ENCODE measurements at places on chromosomes 5 and 9. TPM values are rescaled to one million over a fixed set of nuclear protein-coding genes. Genes with fewer than 3 reads are reported as not detected.
A peak's percentile ranks its signal among the peaks of the same experiment; 100 is the strongest.

DNA sequence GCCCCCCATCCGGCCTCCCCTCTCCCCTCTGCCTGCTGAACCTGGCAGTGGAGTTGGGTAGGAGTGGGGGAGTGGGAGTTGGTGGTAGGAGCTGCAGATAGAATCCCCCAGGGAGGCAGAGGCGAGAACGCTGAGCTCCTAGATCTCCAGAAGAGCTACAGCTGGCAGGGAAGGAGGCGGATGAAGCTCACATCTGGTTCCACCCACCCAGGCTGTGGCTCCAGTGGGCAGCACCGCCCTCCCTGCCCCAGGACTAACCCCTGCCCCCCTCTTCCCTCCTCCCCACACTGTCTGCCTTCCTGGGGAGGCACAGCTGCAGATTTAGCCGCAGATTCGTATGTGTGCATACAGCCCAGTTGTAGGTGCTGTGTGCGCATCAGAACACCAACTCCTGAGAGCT, 34.2 kb downstream of the C9orf50 start:
- peak; percentile 90 for DNase-seq

DNA sequence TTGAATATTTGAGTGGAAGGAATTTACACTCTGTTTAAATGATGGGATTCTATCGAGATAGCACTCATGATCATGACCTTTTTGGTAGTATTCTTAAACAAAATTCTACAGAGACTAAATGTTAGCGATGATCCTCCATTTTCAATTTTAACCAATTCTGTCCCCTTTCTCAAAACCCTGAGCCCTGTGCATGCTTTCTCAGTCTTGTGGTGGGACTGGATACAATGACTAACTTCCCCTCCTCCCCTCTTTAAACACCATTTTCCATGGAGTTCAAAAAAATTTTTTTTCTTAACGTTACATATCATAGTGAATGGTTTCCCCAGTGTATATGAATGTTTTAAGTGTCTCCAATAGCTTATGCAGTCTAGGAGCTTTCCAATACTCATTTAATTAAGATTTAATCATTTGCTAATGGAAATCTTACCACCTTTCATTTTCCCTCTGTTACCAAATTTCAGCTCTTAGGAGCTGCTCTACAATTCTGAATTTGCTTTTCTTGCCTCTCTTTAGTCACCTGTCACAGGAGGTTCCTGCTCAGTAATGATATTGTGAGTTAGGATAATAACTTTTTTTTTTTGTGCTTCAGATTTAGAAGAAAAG, 101.2 kb downstream of the MAP1B start:
- DNase-seq = no peak

GRCh38 chr5:114390431-114390830, 28.6 kb downstream of the KCNN2 start:
- DNase-seq = no peak

DNA sequence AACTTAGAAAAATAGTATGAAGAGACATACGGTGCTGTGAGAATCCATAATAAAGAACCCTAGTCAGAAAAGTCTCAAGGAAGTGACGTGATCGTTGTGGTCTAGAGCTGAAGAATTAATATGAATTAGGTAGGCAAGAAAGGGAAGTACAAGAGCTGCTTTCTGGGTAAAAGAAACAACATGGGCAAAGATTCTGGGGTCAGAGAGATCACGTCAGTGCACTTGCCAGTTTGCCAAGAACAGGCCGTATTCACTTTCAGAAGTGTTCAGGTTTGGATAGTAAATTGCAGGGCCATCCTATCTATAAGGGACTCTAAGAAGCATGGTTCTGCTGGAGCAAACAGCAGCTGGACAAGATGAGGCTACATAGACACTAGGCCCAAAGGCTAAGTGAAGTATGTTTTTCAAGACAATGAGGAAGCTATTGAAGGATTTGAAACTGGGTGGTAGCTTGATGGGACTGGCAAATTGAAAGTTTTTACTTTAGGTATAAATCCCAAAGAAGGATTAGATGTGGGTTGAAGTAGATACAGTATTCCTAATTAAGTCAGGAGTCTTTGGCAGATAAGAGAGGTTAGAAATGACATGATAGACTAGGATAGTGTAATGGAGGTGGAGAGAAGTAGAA, 4.8 kb upstream of the CHD1 start:
- peak; percentile 10 for DNase-seq

Gene FAM78A
- total RNA-seq = 8.9 TPM

Gene KIAA0825
- total RNA-seq = 17.3 TPM

Gene BSPRY
- 2.6 TPM for total RNA-seq

- no peak for DNase-seq
These were observed 23.4 kb downstream of the SRD5A1 start for GRCh38 chr5:6656680-6657079.

GRCh38 chr5:2995035-2995434, 243.6 kb upstream of the IRX2 start:
- no peak for DNase-seq

DNA sequence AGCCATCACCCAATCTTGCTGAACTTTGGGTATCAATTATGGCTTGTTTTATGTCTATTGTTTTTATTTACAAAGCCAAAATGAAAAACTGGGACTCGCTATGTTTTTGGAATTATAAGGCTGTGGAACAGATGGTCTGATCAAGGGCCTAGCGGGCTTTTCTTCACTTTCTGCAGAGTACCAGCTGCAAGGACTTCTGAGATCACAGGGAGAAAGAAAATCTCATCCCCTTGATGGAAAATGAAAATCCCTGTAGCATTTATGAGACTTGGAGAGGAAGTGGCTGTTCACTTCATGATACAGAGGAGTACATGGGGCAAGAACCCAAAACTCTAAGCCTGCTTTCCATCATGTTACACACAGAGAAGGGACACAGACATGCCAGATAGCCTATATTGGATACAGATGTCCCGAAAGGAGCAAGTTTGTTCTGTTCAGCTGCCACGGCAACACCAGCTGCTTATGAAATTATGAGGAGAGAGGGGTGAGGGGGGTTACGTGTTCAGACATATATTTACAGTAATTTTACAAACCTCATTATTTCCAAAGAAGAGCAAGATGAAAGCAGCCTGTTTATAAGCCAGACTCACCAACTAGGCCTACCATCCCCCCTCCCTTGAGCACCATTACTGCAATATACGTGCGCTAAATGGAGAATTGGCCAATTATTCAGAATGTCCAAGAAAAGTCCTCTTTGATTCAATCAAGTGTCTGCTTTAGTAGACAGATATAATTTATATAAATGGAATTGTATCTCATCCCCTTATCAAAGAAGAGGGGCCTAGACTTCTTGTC, 220.0 kb downstream of the MARCHF11 start:
- DNase-seq = peak; percentile 98

DNA sequence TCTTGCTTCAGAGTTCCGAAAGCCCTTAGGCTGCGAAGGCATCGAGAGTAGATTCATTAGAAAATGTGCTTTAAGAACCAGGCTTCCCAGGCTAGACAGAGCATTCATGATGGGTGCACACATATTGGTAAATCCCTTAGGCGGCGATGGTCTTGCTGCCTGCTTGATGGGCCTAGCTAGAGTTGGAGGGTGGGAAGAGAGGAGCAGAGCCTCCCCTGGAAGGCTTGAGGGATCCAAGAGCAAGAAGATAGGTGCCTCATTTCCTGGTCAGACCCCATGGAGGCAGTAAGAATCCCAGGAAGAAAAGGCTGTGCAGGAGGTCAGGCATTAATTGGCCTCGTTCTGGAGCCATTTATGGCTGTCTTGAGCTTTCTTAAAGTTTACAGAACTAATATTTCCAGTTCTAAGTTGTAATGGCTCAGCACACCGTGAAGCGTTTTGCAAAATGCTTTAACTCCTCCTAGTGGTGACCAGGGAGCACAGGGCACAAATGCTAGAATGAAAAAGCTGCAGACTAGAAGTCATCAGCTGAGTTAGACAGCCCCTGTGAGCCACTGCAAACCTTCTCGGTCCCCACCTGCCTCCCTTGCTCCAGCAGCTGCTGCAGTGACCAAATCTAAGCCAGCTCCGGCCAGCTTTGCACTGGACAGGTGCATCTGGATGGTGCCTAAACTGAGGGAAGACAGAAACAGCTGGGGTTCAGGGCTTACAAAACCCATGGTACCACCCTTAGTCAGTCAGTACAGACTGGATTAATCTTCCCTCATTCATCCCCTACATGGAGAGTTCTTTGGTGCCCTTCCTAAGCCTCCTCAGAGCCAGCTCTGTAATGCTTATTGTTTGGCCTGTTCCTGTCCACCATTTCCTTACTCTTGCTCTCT, 14.7 kb downstream of the SLC45A2 start:
- peak; percentile 56 for DNase-seq

DNA sequence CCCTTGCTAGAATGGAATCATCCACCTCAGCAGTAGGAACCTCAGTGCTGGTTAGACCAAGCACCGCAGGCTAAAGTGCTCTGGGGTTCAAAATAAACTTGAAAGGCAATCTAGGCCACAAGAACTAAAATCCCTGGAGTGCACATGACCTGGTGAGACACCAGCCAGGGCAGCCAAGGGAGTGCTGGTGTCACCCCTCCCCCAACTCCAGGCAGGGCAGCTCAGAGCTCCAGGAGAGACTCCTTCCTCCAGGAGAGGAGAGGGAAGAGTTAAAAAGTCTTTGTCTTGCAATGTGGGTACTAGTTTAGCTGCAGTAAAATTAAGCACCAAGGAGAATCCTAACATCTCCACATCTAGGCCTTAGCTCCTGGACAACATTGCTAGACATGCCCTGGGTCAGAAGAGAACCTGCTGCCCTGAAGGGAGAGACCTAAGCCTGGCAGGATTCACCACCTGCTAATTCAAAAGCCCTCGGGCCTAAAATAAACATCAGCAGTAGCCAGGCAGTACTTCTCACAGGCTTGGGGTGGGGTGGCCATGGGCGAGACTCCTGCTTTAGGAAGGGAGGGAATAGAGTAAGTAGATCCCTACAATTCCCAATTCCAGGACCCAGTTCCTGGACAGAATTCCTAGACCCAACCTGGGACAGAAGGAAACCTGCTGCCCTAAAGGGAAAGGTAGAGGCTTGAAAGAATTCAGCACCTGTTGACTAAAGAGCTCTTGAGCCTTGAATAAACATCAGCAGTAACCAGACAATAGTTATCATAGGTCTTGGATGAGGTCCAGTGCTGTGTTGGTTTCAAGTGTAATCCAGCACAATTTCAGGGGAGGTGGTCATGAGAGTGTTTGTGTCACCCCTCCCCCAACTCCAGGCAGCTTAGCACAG, 25.8 kb downstream of the UGT3A2 start:
- DNase-seq = no peak

Gene GFM2
- total RNA-seq = 31.1 TPM

- no peak for DNase-seq
These were observed 38.8 kb downstream of the OTP start for GRCh38 chr5:77599679-77600078.

DNA sequence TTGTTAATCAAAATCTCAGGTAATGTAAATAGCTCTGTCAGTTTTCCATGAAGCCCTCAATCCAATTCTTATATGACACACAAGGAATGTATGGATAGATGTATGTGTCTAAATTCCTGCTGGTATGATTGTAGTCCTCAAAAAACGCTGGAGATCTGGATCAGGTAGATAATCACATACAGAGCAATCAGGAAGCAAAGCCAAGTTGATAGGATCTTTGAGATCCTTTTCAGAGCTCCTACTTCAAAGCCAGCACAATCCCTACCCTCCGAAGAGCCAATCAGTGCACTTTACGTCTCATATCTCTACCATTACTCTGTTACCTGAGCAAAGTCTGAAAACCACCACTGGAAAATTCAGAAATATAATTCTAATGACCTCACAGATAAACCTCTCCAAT, 27.4 kb downstream of the TYRP1 start:
- DNase-seq = no peak

Gene CARTPT
- total RNA-seq = not detected

GRCh38 chr5:150305095-150305494, 2.4 kb upstream of the ARSI start:
- peak; percentile 62 for DNase-seq

Gene NFIB
- 33.0 TPM for total RNA-seq

DNA sequence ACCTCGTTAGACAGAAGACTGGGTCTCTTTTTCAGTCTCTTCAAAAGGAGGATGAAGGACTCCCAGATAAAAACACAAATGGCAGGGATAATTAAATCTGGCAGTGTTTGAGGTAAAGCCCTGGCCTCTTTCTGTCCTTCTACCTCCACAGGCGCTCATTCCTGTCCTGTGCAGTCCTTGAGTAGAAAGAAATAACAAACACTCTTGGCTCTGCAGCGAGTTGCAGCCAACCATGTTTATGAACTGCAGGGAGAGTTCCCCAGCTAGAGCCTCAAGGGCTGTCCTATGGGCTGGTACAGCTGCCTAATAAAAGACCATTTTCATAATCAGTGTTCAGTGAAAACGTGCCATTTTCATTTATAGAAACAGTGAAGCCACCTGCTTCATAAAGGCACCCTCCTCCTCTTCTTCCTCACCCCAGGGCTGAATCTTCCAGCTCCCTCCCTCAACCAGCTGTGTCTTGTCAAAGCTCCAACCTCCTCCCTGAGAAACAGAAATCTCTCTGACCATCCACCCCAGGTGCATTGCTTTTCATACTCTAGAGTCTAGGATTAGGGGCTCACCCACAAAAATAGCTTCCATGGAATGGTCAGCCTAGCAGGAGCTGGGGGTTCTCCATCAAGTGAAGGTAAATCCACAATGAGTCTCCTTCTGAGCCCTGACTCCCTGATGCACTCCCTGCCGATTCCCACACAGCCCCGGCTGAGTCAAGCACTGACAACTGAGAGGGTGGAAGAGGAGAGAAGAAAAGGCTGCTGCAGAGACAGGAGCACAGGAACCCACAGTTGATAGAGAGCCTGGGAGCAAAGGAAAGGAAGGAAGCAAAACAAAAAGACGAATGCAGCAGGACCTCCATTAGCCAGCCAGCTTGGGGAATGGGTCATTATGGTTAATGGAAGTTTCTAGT, 150.7 kb downstream of the CMYA5 start:
- DNase-seq = peak; percentile 9

GRCh38 chr5:56447232-56447631, 214.1 kb upstream of the ANKRD55 start:
- no peak for DNase-seq

DNA sequence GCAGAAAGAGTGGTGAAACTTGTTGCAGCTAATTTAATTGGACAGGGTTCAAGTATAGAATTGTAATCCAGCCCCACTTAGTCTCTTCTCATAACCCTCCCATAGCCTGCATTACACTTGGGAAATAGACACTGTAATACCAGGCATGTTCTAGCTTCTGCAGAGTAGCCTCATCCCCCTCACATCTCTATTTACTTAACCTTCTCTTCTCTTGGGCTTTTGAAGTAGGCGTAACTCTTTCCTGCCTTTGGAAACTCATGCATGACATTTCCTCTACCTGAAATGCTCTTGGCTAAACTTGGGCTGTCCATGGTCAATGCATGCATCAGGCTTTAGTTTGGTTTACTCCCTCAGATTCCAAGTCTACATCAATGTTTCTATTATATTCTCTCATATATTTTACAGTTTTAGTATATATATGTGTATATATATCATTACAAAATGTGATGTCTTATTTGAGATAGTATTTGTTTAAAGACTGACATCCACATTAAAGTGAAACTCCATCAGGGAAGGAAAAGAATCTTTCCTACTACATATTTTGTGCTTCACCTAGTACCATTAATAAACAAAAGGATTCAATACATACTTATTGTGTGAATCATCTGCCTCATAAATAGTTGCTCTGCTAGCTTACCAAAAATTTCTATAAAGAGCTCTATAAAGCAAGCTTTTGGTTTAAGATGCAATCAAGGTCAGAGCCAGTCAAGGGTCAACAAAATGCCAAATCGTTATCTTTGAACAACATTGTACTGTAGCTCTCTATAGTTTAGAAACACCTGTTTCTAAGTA, 1158.0 kb downstream of the MAT2B start:
- no peak for DNase-seq

Gene CSF2
- not detected for total RNA-seq

Gene DAB2
- 87.9 TPM for total RNA-seq

Gene ALDH1A1
- total RNA-seq = 154 TPM
